ENCODE measurements at places on chromosomes 7 and 10.

DNA sequence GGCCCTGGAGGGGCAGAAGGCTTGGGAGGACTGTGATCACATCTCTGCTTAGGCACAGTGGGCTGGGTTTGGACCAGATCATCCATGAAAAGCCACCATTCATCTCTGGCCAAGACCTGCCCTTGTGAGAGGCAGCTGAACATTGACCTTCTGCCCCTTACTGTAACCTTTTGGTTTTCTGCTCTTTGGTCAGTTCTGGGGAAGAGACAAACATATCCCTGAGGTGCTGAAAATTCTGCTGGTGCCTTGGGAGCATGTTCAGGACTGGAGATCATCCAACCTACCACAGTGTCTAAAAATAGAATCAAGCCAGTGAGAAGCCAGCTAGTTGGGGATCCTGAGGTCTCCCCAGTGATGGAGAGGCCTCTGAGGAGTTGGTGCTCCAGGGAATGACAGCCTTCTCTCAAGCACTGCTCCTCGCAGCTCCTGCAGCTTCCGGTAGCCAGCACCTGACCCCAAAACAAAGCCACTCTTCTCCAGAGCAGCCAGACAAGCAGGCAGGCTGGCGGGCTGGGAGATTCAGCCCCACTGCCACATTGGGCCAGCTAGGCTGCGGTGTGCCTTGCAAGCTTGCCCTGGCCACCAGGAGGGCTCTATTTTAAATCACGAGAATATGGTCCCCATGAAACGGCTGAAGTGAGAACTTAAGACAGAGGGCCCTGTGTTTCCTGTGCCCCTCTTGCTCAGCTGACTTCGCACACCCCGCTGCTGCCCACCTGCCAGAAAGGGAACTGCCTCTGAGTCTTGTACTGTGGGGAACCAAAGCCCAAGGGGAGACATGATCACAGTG is 37.8 kb upstream of the UBE2H start:
- DNase-seq, result no peak

- no peak for DNase-seq
Observed at GRCh38 chr7:41699516-41699915, 3.4 kb downstream of the INHBA start.

- no peak for DNase-seq
Observed at GRCh38 chr7:7565746-7566650, 686 bp upstream of the MIOS start.

DNA sequence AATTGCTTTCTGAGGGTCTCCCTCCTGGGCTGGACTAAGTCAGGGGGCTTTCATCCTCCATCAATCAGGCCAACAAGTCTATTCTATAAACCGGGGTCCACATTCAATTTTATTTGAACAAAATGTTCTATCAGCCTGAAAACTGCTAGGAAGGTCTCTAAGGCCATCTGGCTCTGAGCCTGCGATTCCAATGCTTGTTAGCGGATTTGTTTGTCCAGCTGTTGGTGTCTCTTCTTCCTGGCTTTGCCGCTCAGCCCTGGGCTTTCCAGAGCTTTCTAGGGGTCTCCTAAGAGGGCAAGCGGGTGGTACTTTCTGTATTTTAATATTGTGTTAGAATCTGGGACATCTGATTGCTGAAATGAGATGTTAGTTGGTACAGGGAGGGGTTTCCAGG is 136.7 kb downstream of the VIPR2 start:
- DNase-seq, result no peak

DNA sequence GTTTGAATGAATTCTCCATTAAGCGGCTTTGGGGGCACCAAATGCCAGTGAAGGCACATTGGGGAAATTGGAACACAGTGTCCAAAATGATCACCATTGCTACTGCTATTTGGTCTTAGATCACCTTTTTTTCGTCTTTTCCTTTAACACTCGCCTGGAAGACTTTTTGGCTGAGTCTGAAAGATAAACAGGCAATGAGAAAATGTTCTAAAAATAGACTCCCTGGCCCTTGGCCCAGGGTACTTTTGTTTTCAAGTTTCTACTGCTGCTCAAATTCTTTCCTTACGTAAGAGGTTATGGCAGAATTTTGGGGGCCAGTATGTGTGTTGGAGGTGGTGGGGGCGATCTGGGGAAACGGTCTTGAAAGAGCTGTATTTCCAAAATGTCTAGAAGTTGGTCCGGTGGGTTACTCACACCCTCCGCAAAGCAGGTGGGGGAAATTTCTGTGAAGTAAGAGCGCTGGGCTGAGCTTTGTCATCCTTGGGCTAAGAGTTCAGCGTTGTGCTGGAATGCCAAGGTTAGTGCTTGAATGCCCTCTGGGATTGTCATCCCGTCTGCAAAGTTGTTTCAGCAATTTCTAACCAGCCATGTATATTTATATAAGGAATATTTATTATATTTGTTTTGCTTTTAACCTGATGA is 1.3 kb upstream of the ITPRIP start:
- DNase-seq, result no peak

GRCh38 chr10:124362568-124362967 is 56.2 kb downstream of the OAT start:
- DNase-seq, result no peak

DNA sequence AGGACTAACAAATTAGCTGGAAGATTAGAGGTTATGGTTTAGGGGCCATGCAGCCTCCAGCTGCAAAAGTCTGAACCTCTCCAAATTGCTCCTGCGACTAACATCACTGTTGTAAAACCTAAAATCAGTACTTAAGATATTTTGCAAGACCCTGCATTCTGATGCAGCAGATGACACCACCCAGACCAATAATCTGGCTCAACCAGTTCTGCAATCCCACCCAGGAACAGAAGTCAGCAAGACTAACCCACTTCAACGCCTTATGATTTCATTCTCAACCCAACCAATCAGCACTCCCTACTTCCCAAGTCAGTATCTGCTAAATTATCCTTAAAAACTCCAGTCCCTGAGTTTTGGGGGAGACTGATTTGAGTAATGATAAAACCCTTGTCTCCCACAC is 250.8 kb upstream of the MBL2 start:
- DNase-seq, result no peak

- no peak for DNase-seq
Observed at GRCh38 chr7:122791959-122792545, 89.3 kb upstream of the RNF148 start.

DNA sequence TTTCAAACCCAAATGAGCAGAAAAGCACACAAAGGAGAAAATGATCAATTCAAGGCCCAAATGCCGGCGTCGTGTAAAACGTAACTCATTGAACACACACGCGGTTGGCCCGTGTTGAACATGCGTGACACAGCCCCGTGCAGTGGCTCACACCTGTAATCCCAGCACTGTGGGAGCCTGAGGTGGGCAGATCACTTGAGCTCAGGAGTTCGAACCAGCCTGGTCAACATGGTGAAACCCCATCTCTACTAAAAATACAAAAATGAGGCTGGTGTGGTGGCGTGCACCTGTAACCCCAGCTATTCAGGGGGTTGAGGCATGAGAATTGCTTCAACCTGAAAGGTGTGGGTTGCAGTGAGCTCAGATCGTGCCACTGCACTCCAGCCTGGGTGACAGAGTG is 156.7 kb upstream of the KLF6 start:
- DNase-seq, result no peak
